ENCODE measurements at places on chromosomes 3 and 15.
A peak's percentile ranks its signal among the peaks of the same experiment; 100 is the strongest.

DNA sequence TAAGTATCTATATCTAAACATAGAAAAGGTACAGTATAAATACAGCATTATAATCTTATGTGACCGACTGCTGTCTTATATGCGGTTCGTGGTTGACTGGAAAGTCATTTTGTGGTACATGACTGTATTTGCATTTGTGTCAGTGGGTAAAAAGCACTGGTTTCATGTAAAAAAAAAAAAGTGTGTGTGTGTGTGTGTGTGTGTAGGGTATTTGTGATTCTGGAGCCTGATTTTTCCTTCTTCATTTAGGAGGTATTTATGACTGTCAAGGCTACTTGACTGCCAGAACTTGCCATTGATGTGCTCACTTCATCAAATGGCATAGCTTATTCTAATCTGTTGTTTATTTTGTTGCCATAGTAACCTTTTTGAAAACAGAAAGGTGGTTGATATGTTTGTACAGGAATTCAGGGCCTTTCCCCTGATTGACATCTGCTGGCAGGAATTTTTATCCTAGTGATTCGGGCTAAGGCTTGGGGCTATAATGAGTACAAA is 63.2 kb downstream of the AKAP13 start:
- DNase-seq, result no peak

DNA sequence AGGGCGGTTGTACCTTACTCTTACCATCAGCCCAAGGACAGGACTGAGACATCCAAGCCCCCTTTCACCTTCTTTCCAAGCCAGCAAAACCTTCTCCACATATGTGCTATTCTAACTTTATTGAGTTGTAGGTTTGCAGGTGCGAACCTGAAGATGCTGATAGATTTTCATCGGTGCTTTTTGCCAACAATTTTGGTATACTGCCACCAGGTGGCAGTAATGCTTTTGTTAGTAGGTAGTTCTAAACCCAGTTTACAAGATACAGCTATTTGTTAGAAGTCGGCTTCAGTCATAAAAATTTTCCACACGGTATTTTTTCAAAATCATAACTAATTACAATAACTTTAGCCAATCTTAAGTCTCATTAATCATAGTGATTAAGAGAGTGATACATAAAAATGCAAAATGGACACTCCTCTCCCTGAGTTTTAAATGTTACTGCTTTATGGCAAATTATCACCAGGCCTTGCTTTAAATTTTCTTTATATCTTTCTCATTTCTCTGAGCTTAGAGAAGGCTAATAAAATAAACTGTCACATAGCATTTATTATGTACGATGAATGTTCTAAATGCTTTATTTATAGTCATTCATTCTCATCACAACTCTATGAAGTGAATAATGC is 636 bp downstream of the TBC1D21 start:
- peak; percentile 31 for DNase-seq

- no peak for DNase-seq
Observed at GRCh38 chr15:73286311-73286710, 82.4 kb downstream of the HCN4 start.

DNA sequence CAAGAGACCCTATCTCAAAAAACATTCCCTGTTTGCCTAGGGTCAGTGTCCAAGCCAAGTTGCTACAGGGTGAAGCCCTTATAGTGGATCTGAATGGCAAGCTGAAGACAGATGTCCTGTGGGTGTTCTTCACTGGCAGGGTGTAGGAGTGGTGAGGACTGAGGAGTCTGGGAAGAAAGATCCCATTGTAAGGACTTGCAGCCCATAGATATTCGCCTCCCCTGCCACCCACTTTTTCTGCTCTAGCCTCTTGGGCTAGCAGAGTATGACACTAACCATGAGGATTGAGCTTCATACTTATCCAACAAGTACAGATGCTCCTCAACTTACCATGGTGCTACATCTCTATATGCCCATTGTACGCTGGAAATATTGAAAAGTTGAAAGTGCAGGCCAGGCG is 13.2 kb downstream of the CYP19A1 start:
- no peak for DNase-seq

- DNase-seq, result no peak
Observed at GRCh38 chr3:13370055-13370454, 50.1 kb downstream of the NUP210 start.

- no peak for DNase-seq
Observed at GRCh38 chr15:95018888-95019545, 787.7 kb downstream of the MCTP2 start.

GRCh38 chr3:133849346-133849745 is 43.7 kb downstream of the SRPRB start:
- DNase-seq, result no peak

- DNase-seq, result no peak
Observed at GRCh38 chr3:104796556-104796955, 570.2 kb upstream of the ALCAM start.

GRCh38 chr15:92586383-92586942 is 69.1 kb downstream of the FAM174B start:
- DNase-seq, result no peak

DNA sequence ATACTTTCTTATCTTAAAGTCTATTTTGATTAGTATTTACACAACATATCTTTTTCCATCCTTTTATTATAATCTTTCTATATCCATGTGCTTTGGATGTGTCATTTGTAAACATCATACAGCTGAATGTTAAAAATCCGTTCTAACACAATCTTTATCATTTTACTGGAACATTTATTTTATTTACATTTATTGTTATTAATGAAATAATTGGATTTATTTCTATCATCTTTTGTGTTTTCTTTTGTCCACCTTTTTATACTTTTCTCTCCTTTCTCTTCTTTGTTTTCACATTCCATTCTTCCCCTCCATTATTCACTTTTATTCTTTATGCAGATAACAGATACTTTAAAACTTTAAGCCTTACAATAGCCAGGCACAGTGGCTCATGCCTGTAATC is 34.7 kb upstream of the CTDSPL start:
- no peak for DNase-seq

GRCh38 chr3:59788133-59788532 is 738.3 kb upstream of the CFAP20DC start:
- DNase-seq, result no peak

GRCh38 chr3:161171113-161171512 is 50.0 kb upstream of the NMD3 start:
- no peak for DNase-seq

DNA sequence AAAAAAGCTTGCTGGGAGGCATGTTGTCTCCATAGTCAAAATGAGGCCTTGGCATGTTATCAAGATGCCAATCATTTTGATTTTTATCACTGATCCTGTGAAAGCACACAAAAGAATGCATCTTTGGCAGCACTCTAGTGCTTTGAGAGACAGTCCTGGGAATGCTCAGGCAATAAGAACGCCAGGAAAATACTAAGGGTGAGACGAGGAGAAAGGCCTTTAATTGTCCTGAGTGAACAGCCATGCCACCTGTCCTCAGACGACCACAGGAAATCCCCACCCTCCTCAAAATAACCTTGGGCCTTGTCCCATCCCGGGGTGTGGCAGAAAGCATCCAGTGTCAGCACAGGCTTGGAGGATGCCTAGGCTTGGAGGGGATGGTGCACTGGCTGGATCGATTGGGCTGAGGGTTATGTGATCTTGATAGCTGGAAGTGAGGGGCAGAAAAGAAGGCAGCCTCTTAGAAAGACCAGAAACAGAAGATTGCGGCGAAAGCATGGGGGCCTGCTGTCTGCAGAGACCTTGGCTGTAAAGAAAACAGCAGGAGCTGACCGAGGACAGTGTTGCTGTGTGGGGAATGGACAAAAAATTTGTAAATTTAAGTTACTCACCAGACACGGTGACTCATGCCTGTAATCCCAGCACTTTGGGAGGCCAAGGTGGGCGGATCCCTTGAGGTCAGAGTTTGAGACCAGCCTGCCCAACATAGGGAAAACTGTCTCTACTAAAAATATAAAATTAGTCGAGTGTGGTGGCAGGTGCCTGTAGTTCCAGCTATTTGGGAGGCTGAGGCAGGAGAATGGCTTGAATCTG is 7.3 kb downstream of the TMEM158 start:
- no peak for DNase-seq

DNA sequence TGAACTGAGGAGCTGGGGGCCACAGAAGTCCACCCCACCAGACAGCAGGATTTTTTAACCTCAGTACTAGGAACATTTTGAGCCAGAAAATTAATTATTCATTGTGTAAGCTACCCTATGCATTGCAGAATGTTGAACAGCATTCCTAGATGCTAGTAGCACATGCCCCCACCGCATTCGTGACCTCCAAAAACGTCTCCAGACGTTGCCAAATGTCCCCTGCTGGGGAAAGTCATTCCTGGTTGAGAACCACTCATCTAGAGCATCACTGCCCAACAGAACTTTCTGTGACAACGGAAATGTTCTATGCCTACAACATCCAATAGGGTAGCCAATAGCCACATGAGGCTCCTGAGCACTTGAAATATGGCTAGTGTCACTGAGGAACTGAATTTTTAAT is 333.5 kb downstream of the FOXP1 start:
- no peak for DNase-seq

GRCh38 chr3:41519746-41520145 is 320.4 kb downstream of the CTNNB1 start:
- DNase-seq, result no peak

- DNase-seq, result no peak
Observed at GRCh38 chr3:159169828-159170227, 368.0 kb downstream of the MFSD1 start.

- no peak for DNase-seq
Observed at GRCh38 chr15:71807125-71807629, 3.2 kb upstream of the NR2E3 start.

GRCh38 chr3:124075753-124076152 is 83.8 kb upstream of the ROPN1 start:
- no peak for DNase-seq

DNA sequence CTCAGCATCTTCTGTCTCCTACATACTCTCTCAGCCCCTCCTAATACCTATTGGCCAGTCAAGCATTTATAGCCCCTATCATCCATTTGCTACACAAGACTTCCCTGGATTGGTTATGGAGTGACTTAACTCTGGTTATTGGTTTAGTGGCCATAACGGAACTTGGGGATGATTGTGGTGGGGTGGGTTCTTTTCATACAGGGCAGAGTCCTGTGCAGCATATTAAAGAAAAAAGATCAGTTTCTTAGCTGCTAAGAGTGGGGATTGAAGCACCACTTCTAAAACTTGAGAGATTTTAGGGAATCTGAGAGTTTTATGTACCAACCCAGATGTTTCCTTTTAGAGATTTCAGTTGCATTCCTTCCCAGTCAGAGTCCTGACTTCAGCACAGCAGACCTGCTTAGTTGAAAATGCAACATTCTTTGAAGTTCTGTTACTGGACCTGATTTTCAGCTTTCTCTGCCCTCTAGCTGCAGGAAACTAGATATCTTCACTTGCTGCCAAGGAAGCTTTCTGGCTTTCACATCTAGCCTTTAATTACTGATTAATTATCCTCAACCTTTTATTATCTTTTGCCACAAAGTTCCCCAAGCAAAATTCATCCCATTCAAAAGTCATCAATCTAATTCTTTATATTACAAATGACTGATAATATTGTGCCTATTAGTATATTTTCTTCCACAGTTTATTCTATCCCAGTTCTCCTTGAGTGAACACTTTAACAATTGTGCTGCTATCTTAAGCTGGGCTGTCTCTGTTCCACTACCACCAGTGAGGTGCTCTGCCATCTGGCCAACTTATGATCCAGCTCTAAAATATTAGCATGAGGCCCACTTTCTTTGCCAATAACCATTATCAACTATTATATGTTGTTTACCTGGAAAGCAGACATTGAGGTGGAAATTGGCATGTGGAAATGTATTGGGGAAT is 906.0 kb upstream of the ALCAM start:
- no peak for DNase-seq

DNA sequence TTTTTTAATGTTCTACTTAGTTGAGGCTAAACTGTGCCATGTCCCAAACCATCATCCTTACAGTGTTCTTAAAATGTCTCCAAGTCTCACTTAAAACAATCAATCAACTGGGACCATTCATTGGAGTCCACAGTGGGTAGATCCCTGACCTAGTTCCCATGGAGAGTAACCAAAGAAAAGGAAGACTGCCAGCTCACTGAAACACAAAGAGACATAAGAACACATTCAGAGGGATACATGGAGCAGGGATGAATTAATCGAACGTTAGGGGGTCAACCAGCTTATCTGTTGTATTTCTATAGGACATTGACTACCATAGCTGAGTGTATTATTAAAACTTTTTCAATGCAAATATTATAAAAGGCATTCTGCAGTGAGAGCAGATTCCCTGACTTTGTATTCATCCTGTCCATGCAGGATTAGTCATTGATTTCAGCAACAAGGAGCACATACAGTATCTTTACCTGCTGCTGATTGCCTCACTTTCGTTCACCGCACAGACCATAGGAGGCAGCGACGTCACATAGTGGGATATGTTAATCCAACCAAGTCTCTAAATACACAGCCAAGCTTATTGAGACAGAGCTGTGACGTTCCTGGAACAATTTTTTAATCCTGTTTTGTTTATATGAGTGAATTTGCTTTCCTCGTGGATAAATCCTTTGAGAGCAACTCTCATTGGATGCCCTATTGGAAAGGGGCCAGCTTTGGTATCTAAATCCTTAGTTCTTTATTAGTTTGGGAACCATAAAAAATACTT is 364.9 kb upstream of the RBMS3 start:
- DNase-seq, result no peak

- no peak for DNase-seq
Observed at GRCh38 chr3:139202226-139202958, 141.4 kb upstream of the MRPS22 start.

- DNase-seq, result no peak
Observed at GRCh38 chr3:13795816-13796215, 84.1 kb downstream of the WNT7A start.

- DNase-seq, result no peak
Observed at GRCh38 chr3:72473156-72473555, 375.1 kb downstream of the SHQ1 start.

DNA sequence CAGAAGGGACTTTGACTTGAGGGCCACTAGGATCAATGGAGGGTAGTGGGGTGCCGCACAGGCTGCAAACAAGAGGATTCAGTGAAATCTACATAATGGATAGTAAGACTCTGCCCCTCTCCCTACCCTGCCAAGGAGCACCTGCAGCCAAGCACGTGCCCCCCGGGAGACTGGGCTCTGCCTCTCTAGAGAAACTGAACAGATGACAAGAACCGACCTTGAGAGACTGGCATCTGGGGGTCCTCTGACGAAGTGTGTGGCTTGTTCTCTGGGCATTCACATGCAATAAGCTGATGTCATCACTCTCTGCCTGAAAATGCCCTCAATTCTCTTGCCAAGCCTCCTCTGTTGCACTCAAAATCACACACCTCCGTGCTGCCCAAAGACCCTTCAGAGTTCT is 132.3 kb downstream of the FAM43A start:
- DNase-seq, result no peak

DNA sequence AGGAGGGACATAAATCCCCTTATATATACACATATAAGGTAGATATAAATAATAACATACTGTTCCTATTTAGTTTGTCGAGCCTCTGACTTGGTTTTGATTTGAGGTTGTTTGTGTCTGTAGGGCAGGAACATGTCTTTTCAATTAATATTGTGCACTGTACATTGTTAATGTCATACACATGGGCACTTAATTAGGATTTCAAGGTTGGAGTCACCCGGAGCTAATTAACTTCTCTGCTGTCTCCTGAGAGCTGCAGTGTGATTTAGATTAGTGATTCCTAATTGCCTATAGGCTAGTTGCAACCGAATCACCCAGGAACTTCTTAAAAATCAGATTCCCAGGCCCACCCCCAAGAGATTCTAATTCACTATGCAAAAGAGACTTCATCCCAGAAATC is 50.4 kb upstream of the FILIP1L start:
- DNase-seq, result no peak

Measured in NCI-H187 treated with DMSO at 0.1 percent for 48 hours (cell line).